ENCODE measurements at places on chromosomes 13 and 19.

- no peak for DNase-seq
Measured at GRCh38 chr13:83592095-83592494, 290.2 kb downstream of the SLITRK1 start.

DNA sequence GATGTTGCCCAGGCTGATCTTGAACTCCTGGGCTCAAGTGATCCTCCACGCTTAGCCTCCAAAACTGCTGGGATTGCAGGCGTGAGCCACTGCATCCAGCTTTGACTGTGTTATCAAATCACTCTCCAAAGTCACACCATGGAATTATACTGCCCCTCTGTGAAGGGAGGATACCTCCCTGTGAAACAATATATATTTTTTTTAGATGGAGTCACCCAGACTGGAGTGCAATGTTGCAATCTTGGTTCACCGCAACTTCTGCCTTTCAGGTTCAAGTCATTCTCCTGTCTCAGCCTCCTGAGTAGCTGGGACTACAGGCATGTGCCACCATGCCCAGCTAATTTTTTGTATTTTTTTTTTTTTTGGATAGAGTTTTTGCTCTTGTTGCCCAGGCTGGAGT is 7.7 kb downstream of the TYK2 start:
- DNase-seq, result no peak

GRCh38 chr19:44662691-44663385 is 8.4 kb upstream of the CEACAM19 start:
- DNase-seq, result no peak

DNA sequence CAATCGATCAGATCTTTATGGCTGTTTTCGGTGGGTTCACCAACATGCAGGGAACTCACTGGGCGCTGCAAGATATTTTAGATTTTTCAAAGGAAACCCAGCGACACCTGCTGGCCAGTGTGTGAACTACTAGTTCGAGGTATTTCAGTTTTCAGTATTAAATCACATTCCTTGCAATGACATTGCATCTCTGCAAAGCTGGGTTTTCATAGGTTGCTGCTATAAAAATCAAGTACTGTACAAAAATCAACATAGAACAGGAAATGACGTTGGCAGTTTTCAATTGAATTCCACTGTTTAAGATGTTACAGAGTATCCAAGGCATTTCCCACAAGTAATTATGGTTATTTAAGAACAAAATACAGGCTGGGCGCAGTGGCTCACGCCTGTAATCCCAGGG is 17.6 kb downstream of the LIG1 start:
- DNase-seq, result peak; percentile 71

DNA sequence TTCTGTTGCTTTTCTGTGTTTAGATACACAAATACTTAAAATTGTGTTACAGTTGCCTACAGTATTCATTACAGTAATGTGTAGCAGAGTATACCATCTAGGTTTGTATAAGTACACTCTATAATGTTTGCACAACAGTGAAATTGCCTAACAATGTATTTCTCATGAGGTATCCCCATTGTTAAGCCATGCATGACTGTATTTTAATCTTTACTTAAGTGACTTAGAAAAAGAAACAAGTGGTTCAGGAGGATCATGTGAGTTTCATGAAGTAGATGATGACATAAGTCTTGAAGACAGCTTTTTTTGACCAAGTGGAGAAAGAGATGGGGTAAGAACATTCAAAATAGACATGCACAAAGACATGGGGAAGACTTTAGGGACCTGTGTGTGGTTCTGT is 8.4 kb upstream of the KCTD4 start:
- no peak for DNase-seq

GRCh38 chr13:32417995-32418394 is 9.9 kb downstream of the N4BP2L1 start:
- no peak for DNase-seq

- DNase-seq, result no peak
Measured at GRCh38 chr13:95349267-95349666, 48.0 kb upstream of the ABCC4 start.

DNA sequence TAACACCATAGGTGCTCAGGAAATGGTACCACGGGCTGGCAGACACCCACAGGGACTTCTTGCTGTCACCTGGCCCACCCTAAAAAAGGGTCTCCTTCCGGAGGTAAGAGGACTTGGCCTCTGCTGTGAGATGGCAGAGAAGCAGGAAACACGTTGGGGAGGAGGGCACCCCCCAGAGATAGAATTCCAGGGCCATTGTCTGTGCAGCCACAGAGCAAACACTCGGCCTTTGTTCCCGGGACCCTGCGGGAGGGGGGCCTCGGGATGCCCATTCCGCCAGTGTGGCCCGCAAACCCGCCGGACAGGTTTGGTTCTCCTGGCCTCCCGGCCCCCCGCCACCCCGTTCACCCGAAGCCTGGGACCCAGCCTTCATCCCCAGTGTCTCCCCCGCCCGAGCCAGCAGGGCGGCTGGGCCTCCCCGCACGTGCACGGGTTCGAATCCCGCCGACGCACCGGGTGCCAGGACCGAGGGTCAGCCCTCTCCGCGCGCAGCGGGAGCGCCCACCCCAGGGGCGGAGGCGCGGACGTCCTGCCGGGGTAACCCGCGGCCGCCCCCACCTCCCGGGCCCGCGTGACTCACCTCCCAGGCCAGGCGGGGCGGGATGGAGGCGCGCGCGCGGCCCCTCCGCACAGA is 714 bp downstream of the PLPP2 start:
- DNase-seq, result no peak

DNA sequence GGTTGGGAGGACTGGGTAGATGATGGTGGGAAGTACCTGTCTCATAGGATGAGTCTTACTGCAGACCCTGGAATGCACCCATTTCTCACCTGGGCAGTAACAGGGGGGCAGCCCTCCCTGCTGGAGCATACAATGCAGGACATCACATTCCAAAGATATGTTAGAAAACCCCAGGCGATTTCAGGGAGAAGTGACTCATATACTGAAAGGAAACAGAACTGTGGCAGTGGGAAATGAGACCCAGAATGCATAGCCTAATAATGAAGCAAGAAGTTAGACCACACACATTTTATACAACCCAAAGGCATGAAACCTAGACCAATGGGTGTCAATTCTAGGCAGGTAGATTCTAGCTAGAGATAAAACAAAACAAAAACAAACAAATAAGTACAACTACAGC is 402.7 kb downstream of the IRS2 start:
- DNase-seq, result no peak

DNA sequence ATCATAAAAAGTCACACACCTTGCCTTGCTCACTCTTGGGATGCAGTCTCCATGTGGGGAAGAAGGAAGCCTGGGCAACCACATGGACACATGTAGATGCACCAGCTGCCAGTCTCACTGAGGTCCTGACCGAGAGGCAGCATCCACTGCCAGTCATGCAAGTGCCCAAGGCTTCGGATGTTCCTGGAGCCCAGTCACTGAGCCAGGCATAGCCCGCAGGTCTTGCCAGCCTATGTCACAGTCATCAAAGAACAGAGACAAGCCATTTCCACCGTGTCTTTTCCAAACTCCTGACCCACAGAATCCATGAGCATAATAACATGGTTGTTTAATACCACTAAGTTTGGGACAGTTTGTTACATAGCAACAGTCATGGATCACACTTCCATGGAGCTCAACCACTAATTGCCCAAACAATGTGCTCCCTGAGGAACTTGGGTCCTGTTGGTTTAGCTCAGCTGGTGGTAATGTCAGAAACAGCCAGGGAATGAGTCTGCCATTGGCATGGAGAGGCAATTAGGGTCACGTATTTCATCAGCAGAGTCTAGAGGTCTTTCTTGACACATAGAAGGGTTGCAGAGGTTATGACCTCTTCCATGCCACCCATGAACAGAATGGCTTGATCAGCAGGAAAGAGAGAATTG is 21.5 kb downstream of the STARD13 start:
- DNase-seq, result no peak

GRCh38 chr19:47020132-47020805 is 632 bp downstream of the NPAS1 start:
- no peak for DNase-seq

- DNase-seq, result no peak
Measured at GRCh38 chr13:49936968-49937273, 781 bp upstream of the SPRYD7 start.

DNA sequence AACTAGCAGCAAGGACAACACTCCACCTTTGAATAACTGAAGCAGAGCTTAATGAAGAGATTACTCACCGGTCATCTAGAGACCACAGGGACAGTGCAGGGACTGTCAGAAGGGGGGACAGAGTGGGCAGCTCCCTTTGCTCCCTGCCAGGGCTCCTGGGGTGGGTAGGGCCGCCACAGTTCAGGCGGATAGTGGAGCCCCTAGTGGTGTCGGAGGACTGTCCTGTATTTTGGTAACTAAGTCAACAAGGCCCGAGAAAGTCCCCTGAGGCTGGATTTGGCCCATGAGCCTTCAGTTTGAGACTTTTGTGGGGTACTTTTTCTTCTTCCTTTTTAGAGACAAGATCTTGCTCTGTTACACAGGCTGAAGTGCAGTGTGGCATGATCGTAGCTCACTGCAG is 44.6 kb downstream of the GJA3 start:
- DNase-seq, result no peak

DNA sequence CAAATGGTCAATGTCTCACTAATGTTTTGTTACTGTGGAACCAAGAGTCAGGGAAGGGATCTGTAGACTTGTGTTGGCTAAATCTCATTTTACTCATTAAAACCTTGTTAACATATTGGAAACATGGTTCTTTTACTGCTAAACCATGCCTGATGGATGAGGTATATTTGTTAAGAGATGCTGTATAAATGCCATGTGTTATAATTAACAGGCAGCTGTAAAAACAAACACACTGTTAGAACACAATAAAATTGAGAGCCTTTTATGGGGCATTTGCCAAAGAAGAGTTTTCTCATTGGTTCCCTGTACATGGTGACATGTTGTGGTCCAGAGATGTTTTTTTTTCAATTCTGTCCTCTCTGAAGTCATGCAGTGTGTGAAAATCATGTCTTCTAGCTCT is 121.9 kb downstream of the ESD start:
- DNase-seq, result no peak

DNA sequence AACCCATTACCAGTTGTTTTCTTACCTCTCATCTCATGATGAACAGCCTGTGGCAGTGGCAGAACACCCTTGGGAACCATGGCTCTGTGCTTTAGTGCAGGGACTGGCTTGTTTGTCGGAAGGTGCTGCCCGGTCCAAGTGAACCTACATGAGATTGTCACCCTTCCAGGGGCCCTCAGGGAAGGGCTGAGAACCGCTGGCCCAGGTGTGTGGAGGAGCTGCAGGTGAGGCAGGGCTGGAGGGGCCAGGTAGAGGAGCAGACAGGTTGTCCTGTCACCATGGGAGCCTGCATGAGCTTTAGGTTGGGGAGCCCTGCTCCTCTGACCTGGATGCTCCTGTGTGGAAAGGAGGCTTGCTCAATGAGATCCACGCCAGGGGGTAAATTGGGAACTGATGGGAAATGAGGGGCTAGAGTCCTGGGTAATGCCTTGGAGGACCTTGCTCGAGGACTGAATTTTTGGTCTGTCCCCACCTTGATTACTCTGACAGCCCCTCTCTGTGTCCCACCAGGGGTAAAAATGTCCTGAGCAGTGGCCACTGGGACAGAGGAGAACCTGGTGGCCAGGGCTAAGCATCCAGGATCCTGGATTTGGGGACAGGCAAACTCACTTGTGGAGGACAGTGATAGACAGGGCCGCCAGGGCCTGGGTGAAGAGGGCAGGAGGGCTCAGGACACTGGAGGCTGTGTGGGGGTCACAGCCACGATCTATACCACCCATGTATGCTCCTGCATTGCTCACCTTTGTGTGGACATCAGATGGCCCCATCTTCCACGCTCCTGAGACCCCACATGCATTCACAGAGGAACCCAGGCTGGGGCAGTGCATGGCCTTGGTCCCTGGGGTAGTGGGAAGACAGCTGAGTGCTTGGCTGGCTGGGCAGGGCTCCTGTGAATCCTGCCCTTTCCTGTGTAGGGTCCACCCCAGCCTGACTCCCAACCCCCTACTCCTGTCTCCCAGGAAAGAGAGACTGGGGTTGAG is 24.1 kb upstream of the CEACAM1 start:
- no peak for DNase-seq

DNA sequence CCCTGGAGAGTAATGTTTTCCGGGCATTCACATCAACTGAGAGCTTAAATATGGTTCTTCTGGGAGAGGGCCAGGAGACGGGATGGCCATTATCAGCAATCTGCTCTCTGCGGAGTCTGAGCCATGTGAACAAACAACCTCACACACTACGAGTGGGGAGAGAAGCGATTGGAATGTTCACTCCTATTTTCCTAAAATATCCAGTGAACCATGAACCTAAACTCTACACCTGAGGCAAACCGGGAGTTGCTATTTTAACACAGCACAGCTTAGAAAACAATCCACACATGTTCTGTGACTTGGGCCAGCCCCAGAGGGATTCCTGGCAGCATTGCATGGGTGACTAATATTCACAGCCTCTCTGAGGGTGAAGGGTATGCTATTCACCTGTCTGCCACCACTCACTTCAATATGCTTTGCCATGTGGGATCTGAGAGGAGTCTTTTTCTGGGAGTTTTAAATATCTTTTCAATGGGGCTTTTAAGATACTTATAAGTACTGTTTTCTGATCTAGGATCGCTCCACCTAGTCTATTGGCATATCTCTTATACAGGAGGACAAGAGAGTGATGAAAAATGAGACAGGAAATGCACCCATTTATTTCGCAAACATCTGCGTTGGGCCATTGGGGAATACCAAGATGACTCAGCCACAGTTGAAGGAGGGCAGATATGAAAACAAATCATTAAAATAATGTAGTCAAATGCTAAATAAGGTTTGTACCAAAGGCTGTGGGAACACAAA is 72.6 kb upstream of the SERP2 start:
- DNase-seq, result peak; percentile 11

GRCh38 chr13:111866731-111867245 is 200.2 kb upstream of the SOX1 start:
- DNase-seq, result no peak

DNA sequence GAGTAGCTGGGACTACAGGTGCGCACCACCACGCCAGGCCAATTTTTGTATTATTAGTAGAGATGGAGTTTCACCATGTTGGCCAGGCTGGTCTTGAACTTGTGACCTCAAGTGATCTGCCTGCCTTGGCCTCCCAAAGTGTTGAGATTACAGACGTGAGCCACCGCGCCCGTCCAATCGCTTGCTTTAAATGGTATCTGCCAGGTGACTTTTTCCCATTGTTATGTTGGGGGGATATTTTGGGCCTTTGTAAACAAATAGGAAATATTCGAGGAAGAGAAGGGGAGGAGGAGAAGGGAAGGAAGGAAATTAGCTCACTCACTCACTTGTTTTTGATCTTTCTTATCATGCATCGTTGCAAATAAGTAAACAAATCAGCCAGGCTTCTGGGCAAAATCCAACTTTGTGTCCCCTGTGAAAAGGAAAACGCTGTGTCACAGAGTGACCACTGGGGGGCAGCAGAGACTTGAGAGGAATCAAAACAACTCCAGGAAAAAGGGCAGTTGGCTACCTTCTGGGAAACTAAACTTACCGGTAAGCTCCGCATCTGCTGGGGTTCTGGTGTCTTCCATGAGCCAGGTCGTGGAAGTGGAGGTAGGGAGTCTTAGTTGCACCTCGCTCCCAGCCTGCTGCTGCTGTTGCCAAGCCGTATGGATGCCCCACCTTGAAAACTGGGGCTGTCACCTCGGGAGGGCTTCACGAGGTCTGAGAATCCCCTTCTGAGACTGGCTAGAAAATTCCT is 9.3 kb upstream of the RANBP3 start:
- DNase-seq, result peak; percentile 80

- no peak for DNase-seq
Measured at GRCh38 chr19:15072930-15073647, 8.9 kb upstream of the OR1I1 start.

- no peak for DNase-seq
Measured at GRCh38 chr19:55340784-55341147, 1.1 kb downstream of the KMT5C start.

GRCh38 chr13:23367907-23368306 is 65.6 kb downstream of the SACS start:
- no peak for DNase-seq
